ENCODE measurements at places on chromosomes 5 and 9.
A peak's percentile ranks its signal among the peaks of the same experiment; 100 is the strongest.

DNA sequence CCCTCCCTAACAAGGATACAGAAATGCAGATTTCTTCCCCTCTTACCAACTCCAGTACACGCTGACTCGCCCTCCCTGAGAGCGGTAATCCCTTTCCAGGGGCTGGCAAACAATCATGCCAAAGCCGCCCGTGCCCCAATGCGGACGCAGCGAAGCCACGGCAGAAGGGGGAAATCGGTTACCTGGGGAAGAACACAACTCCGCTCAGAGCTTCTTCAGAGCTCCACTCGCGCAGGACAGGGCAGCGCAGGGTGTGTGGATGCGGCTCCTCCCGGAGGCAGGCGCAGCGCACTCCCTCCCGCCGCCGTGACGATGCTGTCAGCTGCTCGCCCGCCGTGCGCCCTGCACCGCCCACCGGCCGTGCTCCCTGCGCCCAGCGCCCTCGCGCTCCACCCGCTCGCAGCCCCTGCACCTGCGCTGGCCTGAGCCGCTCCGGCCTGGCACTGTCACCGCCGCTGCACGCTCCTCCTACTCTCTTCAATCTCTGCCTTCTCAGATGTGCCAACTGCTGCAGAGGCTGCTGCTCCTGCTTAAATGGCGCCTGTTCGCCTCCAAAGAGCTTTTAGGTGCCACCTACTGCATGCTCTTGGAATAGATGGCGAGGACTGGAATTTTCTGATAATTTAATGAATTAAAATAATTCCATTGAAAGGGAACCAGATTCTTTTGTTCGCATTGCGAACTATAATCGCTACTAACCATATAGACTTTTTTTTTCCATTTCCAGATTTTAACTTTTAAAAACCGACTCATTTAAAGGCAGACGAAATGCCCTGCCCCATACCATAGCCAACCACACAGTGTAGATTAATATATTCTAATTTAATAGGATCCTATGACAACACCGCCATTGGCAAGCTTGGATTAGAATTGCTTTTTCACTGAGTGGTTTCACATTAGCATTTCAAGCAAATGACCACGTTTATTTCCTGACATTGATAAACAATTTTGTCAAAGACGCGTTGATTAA, at the start of gene DIRAS2:
Gene DIRAS2 (minus strand): TSS at position 255 of the 970 bp plus-strand sequence. CDS start 28,997 bp downstream, outside the sequence.
- DNase-seq = peak; percentile 76

- DNase-seq = no peak
Measured at GRCh38 chr9:21455320-21455719, 15.1 kb downstream of the IFNA1 start.

DNA sequence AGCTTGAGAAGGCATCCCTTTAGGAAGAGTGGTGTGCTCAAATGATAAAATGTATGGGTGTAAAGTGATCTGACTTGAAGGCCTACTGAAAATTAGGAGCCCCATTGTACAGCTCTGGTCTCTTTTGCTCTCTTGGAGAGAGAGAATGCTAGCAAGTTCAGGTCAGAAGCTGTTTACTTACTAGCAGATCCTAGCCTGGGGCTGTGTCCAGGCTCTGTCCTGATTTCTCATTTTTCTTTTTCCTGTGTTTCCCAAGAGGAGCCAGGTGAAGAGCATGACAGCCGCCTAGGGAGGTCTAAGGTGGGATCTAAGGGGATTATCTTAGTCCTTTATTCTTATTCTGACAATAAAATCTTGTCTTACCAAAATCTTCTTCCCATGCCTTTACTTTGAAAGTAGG, 272.8 kb downstream of the NNT start:
- no peak for DNase-seq

DNA sequence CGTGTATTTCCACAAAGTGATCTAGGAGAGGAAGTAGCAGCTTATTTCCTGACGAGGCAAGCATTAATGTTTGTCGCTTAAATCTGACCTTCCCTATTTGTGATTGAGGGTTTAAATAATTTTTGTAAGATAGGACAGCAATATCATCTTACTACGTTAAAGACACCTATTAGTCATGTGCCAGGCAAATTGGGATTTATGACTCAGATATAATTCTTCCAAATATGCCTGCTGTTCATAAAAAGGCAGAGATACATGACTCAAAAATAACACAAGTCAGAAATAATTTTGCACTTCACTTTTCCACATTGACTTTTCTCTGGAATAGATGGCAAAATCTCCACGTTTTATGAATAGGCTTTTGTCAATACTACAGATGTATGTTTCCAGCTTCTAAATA, 43.0 kb upstream of the CDH12 start:
- DNase-seq = no peak

Data from spinal cord (tissue), 10 donors.